ENCODE measurements at places on chromosomes 6 and 20.
A peak's percentile ranks its signal among the peaks of the same experiment; 100 is the strongest.

GRCh38 chr20:34921436-34921835, 34.2 kb downstream of the GSS start:
- DNase-seq, result no peak

DNA sequence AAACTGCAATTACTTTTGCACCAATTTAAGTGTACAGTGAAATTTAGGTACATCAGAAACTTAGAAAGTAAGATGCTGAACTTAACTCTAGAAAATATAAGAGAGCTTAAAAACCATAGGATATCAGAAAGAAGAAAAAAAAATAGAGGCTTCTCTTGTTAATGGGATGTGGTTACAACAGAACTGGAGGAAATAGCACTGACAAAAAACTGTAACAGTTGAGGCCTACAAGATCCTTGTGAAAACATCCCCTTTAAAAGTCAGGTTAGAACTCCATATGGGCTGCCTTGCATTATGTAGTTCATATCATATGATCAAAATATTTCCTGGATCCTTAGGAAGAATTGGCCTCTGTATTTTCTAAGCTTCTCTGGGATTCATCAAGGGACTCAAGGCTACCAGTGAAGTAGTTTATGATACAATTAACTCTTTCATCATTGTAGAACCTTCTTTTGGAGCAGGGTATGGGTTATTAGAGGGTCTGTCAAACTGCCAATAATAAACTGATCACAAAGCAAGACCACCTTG, 24.8 kb downstream of the MTCL3 start:
- no peak for DNase-seq

- no peak for DNase-seq
These were observed 225.9 kb upstream of the CDH4 start for GRCh38 chr20:61026173-61026572.

DNA sequence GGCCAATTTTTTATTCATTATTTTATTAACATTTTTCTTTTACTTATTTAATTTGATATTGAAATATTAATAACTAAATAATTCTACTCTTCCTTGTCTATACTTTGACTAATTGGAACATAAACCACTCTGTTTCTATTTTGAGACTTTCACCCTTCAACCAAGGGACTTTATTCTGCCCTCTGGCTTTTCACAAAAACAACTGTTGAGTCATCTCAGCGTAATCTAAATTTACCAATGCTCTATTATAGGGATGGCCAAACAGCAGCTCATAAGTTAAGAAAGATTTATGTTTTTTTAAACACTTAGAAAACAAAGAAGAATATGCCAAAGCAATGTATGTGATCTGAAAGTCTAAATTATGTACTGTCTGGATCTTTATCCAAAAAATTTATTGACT, 46.7 kb downstream of the DOP1A start:
- peak; percentile 13 for DNase-seq

DNA sequence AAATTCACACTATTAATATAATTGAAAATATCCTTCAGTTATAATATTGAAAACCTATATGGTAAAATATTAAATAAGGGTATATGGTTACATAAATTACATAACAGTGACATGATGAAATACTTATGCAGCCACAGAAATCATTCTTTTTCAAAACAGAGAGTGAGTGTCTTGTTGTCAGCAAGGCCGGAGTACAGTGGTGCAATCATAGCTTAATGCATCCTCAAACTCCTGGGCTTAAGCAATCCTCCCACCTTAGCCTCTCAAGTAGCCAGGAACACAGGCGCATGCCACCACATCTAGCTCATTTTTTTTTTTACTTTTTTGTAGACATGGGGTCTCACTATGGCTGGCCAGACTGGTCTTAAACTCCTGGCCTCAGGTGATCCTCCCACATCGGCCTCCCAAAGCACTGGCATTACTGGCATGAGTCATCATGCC, 40.4 kb downstream of the FAM8A1 start:
- DNase-seq, result peak; percentile 60

GRCh38 chr6:119390247-119390793, 40.8 kb upstream of the MAN1A1 start:
- no peak for DNase-seq

DNA sequence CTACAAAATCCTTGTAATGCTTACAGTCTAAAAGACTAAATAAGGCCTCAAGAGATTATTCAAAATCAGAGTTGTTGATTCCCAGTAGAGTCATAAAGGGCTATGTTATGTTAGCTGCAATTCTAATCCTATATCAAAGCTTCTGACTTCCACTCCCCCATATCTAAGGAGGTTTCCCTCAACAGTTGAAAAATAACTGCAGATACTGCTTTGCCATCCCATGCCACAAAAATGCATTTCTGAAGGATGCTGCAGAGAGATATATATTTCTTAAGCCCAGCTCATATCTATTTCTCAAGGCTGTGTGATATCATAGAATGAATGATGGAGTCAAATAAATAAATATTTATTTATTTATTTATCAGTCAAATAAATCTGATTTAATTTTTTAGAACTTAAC, 332.3 kb downstream of the LAMA2 start:
- no peak for DNase-seq

DNA sequence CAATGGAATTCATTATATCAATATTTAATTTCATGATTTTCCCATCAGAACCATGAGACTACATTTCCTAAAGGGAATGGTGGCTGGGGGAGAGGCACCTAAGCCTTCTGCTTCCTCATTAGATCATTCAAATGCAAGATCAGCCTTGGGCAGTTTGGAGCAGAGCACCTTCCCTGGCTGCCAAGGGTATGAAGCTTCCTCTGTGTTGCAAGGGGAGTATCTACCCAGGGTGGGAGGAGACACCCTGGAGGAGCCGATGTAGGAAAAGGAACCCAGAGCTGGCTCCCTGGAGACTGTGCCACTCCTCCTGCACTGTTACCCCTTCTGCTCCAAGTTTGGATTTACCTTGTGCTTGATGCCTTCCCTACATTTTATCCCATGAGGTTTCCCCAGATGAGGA, 299.7 kb upstream of the PRDM1 start:
- DNase-seq, result peak; percentile 16

GRCh38 chr6:3228046-3228671, 706 bp upstream of the TUBB2B start:
- DNase-seq, result no peak

- DNase-seq, result no peak
These were observed 54.7 kb downstream of the CDC5L start for GRCh38 chr6:44442236-44442635.

- DNase-seq, result peak; percentile 10
These were observed 638 bp downstream of the BLCAP start for GRCh38 chr20:37526839-37527637.

- peak; percentile 78 for DNase-seq
These were observed at the start of gene ADGB for GRCh38 chr6:146598772-146599405. ADGB (plus strand) TSS chr6:146598972; CDS start chr6:146599041, 69 bp downstream.

DNA sequence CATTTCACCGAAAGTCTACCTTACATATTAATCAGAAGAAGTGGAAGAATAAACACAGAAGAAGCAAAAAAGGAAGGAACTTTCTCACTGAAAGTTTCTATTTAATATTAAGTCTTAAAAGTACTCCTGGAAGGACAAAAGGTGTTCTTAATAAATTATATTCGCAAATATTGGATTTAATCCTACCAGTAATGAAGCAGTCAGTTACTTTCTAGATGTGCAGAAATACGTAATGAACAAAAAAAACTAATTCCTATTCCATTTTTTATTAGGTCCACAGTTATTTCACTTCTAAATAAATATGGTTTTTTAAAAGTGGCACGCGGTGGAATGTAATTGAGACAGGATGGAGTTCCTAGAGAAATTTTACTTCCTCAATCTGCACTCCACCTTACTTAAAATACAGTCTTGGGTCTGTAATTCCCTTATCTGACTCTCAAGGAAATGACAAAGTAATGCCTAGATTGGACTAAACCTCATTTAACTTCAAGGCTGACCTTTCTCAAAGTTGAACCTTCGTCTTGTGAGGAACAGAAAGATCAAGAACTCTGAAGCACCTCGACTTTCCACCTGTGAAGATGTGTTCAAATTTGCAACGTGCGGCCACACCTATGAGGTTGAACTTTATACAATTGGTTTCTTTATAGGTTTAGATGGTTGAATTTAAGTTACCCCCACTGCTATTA, 1.1 kb upstream of the TRAM2 start:
- DNase-seq, result peak; percentile 14

- DNase-seq, result no peak
These were observed 158.7 kb upstream of the JARID2 start for GRCh38 chr6:15087186-15087589.

GRCh38 chr6:6436366-6436765, 115.9 kb upstream of the F13A1 start:
- DNase-seq, result no peak

DNA sequence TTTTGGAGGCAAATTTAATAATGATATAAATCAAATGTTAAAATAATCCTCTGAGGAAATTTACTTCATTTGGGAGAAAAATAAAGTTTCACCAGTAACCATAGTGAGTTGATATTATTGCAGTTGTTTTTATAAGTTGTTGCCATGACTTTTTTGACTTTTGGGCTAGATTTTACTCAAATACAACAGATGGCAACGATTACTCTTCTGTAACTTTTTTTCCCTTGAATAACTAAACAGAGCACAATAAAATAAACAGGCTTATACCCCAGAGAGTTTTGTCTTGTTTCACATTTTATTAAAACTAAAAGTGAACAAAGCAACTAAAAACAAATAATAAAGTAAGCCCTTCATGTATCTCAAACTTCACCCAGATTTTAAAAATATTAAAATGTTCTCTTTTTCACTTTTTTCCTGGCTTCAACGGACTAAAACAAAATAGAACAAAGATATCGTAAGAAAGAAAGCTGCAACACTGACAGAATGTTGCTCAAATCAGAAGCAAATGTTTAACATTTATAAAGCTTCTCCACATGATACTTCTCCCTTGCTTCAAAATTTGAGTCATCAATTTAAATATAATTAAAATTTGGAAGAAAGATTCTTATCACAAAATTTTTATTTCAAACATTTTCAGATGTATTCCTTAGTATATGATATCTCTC, 42.5 kb upstream of the BMP5 start:
- no peak for DNase-seq

GRCh38 chr6:28537509-28538140, 11.9 kb downstream of the GPX5 start:
- DNase-seq, result no peak

- DNase-seq, result no peak
These were observed 26.2 kb downstream of the TTBK1 start for GRCh38 chr6:43269273-43270007.

DNA sequence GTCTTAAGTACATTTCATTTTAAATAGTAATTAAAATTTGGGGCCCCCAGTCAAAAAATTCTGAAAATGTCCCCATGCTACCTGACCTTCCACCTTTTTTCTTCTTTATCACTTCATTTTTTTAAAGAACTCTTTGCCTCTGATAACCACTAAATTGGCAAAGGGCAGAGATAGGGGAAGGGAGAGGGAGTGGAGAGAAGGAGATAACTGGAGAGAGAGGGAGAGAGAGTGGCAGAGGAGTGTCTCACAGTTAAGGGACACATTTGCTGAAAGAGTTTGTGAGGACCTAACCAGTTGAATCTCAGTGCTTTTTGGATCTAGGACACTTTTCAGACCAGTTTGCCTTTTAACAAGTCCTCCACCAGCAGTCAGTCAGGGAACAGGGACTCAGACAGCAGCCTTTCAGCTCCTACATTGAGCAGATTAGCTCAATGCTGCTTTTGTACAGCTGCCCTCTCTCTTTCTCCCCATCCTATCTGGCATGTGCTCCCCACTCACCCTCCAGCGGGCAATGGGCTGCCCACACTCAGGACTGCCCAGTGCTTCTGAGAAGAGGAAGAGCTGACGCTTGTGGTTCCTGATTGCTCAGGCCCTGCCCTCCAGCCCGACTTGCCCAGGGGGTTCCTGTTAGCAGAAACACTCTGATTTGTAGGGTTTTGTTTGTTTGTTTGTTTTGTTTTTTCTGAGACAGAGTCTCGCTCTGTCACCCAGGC, 14.4 kb downstream of the ARMC2 start:
- peak; percentile 30 for DNase-seq

- DNase-seq, result no peak
These were observed 237.5 kb downstream of the ATXN1 start for GRCh38 chr6:16523606-16524379.

DNA sequence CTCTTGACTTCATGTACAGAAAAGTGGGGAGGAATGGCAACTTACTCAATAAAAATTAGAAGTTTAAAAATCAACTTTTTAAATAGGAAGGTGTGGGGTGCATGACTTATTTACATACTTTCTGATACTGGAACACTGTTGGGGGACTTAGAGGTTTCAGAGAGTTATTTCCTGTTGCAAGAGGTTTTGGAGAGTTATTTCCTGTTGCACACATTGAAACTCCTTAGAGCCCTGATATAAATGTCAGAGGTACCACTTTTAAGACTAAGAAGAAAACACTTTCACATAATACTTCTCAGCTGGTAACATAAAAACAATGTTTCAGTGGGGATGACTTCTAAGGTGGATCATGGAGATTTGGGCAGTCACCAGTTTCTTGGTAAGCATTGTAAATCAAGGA, 579.9 kb downstream of the MMUT start:
- no peak for DNase-seq

DNA sequence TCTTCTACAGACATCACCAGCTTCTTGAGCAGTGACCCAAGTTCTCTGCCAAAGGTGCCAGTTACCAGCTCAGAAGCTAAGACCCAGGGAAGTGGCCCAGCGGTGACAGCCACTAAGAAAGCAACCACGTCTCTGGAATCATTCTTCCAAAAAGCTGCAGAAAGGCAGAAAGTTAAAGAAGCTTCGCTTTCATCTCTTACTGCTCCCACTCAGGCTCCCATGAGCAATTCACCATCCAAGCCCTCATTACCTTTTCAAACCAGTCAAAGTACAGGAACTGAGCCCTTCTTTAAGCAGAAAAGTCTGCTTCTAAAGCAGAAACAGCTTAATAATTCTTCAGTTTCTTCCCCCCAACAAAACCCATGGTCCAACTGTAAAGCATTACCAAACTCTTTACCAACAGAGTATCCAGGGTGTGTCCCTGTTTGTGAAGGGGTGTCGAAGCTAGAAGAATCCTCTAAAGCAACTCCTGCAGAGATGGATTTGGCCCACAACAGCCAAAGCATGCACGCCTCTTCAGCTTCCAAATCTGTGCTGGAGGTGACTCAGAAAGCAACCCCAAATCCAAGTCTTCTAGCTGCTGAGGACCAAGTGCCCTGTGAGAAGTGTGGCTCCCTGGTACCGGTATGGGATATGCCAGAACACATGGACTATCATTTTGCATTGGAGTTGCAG, 15.2 kb downstream of the GTPBP2 start:
- DNase-seq, result no peak

- no peak for DNase-seq
These were observed 198.5 kb downstream of the TBXT start for GRCh38 chr6:165969184-165969583.

GRCh38 chr6:111061508-111061907, 25.8 kb upstream of the SLC16A10 start:
- DNase-seq, result no peak

DNA sequence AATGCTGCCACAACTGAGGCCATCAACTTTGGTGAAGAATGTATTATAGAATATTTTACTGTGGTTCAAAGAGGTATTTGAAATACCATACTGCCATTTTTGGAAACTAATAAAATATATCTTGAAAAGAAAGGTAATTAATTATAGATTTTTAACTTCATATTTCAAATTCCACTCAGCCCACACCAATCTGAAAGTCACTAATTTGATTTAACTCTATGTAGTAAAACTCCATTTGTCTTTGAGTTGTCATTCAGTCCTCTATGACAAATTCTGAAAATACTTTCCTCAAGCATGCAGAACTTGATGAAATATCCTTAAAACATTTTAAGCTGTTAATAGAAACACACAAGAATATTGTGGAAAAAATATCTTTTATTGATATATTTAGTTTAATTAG, 1196.7 kb upstream of the CITED2 start:
- DNase-seq, result no peak
